ENCODE measurements at places on chromosomes 6 and 20.

GRCh38 chr20:5650280-5650691 lies 99.9 kb upstream of the SHLD1 start:
- DNase-seq = no peak

- no peak for DNase-seq
Observed at GRCh38 chr20:62313460-62314338, 10.9 kb downstream of the ADRM1 start.

DNA sequence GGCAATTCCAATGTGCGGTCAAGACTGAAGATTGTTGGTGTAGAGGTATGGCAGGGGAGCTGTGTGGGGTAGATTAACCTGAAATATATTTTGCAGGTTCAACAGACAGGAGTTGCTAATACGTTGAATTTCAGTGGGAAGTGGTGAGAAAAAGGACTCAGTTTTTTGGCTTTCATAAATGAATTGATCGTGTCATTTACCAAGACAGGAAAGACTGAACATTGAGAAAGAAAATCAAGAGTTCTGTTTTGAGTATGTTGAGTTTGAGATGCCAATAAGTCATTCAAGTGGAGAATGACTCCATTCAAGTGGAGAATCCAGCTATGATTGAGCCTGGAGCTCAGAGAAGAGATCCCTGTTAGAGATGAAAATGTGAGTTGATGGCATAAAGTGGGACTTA lies 31.1 kb downstream of the NFYA start:
- no peak for DNase-seq

DNA sequence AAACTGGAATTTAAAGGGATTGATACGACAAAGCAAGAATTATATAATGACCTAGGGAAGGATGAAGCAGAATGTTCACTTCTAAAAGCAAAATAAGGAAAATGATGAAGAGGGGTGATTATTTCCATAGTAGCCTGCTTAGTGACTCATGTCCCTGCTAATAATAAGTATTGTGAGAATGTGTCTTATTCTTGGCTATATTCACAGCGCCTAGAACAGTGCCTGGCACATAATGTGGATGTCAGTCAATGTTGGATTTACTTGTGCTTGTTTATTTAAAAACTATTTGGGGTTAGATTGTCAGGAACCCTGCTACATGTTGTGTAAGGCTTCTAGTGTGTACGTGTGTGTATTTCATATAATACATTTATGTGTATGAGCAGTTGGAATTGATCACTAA lies 85.1 kb downstream of the ZFAND3 start:
- DNase-seq = no peak

GRCh38 chr6:29590218-29590808 lies 5.4 kb downstream of the OR2H2 start:
- DNase-seq = no peak

DNA sequence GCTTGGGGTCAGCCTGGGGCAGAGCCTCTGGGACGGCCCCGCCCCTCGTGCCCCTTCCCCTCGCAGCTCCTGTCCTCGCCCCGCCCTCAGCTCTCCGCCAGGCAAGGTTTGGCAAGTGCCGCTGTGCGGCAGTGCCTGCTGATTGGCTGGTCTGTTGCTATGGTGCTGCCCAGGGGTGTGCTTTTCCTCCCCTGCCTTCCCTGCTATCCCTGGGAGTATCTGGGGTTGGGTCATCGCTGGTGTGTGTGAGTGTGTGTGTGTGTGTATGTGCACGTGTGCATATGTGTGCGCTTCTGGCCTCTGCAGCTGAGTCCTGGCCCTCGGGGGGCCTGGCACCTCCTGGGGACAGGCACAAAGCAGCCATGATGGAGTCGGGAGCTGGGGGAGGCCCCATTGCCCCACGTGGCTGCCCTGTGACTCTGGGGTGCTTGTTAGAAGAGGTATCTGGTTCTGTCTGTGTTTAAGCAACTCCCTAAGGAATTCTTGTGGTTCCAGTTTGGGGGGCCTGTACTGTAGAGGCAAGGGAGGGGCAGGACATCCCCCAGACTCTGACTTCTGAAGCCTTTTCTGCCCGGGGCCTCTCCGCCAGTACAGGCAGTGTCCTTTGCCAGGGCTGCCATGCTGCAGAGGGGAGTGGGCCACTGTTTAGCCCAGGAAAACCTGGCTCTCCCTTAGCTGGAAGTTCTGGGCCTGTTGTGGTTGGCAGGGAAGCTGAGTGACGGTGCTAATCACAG lies 6.9 kb downstream of the RTEL1 start:
- no peak for DNase-seq
